ENCODE measurements at places on chromosomes 2 and 18. TPM values are rescaled to one million over a fixed set of nuclear protein-coding genes. Genes with fewer than 3 reads are reported as not detected.
A peak's percentile ranks its signal among the peaks of the same experiment; 100 is the strongest.

The ITGA6 gene
- 30.9 TPM for polyA plus RNA-seq

- no peak for DNase-seq
These were observed 99.9 kb downstream of the PARD3B start for GRCh38 chr2:204645018-204645773.

DNA sequence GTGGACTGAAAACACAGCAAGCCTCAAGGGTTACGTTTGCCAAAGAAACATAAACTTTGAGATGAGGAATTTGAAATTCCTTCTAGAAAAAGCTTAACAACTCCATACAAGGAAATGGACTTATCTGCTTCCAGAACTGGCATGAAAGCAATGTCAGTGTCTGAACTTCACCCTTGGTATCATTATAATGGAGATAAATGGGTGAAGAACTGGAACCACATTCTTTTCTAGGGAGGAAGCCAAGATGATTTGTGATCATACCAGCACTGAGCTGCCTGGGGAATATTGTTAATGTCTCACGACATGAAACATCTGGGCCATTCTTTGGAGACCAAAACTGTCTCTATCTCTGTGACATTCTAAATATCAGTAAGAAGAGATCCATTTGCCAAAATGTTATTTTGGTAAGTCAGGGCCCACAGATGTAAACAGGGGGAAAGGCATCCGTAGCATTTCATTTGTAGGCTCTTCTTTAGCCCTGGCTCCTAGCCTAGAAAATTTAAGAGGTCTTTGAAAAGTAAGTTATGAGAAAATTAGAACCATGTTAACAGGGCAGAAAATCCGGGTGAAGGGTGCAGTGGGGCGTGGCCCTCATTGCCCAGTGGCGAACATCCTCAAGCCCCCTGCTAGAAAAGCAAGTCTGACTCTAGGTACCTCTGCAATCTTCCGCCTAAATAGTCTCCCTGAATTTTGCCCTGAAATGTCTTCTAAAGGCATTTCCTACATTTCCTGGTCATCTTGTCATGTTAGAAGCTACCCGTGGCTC lies 295.3 kb upstream of the EPAS1 start:
- peak; percentile 21 for DNase-seq

The GALNT13 gene
- 0.96 TPM for polyA plus RNA-seq

GRCh38 chr2:150258781-150259307 lies 228.6 kb downstream of the RND3 start:
- DNase-seq = no peak

The KIF5C gene
- 2.8 TPM for polyA plus RNA-seq

- no peak for DNase-seq
These were observed 62.8 kb downstream of the AGFG1 start for GRCh38 chr2:227534714-227535113.

GRCh38 chr2:68253219-68254068 lies 1.1 kb upstream of the PPP3R1 start:
- DNase-seq = peak; percentile 45

GRCh38 chr2:62529758-62530157 lies 23.8 kb upstream of the TMEM17 start:
- no peak for DNase-seq

- DNase-seq = no peak
These were observed 1.4 kb downstream of the DPYSL5 start for GRCh38 chr2:26849056-26849999.
